Stimulated activated CD4-positive, alpha-beta T cell treated with anti-CD3 and anti-CD28 coated beads, Interleukin-1b, Interleukin-23, amount 100 ng/mL, for 24 hours (primary cell): ENCODE measurements at places on chromosomes 16 and 17.

DNA sequence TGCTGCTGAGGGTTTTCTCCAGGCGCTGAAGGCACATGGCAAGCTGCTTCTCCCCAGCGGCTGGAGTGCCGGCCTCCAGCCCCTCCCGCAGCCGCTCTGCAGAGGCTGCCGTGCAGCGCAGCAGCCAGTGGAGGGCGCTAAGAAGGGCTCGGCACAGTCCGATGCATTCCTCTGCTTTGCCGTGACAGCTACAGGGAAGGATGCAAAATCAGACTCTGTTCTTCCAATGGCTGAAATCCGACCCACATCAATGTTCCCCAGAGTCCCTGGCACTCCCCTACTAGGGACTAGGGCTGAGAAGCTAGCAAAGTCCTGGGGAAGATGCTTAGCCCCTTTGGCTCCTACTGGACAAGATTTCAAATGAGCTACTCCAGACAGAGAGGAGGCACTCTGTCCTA is 19.0 kb downstream of the MED24 start:
- DNase-seq = no peak

GRCh38 chr16:78458588-78458987 is 359.1 kb downstream of the WWOX start:
- DNase-seq = no peak

GRCh38 chr17:50222922-50223321 is 21.5 kb upstream of the COL1A1 start:
- no peak for DNase-seq

GRCh38 chr17:41683441-41684007 is 5.2 kb upstream of the EIF1 start:
- no peak for DNase-seq

DNA sequence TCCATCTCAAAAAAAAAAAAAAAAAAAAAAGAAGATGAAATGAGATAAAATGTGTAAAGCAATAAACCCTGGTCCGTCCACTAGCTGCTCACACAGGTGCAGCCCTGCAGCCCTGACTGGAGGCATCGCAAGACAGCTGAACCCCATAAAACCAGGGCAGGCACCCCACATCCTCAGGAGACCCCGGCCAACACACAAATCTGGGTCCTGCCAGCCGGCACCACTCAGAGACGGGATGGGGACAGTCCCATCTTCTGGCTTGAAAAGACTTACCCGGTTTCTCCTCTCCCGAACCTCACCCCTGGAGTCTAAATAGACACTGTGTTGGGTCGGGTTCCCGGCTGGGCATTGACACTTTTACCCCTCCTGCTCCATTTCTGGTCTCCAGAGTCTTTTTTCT is 52.7 kb upstream of the TNRC6C start:
- no peak for DNase-seq

DNA sequence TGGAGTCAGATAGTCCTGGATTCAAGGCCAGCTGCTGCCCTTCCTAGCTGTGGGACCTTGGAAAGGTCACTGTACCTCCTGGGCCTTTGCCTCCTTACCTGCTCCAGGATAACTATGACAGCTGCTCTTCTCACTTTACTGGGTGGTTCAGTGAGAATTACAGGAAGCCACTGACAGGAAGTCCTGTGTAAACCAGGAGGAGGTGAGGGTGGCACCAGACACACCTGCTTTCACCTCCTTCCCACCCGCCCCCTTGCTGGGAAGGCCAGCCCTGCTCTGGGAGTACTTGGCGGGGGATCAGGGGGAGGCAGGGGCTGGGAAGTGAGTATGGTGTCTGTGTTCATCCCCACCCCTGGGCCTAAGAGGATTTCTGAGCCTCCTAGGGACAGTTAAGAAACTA is 42.6 kb downstream of the CPNE2 start:
- no peak for DNase-seq

DNA sequence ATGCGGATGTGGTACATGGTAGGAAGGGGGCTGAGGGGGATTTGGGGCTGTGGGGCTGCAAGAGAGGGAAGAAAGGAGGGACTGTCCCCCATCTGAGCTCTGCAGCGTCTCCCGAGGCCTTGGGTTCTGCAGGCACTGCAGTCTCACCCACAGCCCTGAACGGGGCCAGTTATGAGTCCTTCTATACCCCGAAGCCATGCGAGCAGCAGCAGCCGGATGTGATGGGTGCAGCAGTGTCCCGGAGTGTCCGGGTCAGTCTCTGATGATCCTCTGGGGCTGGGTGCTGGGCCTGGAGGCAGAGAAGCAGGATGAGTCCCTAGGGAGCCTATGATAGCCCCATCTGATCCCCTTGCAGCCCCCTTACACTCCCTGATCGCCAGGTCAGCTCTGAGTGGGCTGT is 41.5 kb downstream of the CPNE2 start:
- DNase-seq = no peak

DNA sequence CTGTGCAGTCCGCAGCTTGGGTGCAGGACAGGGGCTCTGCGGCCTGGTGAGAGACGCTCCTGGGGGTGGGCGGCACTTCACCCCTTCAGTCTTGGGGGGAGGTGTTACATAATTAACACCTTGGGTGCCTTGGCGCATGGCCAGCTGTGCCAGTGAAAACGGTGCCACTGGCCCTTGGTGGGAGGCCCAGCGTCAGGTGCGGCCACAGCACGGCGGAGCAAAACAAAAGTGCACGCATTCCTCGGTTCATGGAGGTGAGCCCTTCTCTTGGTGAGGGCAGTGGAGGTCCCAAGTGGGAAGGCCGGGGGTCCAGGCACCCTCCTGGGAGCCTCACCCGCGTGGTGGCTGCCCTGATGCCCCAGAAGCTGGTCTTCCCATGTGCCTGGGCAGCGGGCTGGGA is 89.8 kb downstream of the ENGASE start:
- DNase-seq = no peak

- no peak for DNase-seq
Measured at GRCh38 chr17:34370997-34371395, 8.0 kb upstream of the CCL1 start.

DNA sequence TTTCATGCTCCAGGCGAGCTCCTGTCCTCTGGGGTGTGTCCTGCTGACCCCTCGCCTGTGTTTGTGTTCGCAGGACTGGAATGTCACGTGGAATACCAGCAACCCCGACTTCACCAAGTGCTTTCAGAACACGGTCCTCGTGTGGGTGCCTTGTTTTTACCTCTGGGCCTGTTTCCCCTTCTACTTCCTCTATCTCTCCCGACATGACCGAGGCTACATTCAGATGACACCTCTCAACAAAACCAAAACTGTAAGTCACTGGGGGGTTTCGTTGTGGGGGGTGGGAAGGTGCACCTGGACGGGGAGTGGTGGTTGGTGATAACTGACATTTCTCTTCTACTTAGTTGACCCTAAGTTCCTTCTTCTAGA is 58.3 kb downstream of the ABCC1 start:
- no peak for DNase-seq

GRCh38 chr16:10323528-10323869 is 62.4 kb upstream of the ATF7IP2 start:
- no peak for DNase-seq

DNA sequence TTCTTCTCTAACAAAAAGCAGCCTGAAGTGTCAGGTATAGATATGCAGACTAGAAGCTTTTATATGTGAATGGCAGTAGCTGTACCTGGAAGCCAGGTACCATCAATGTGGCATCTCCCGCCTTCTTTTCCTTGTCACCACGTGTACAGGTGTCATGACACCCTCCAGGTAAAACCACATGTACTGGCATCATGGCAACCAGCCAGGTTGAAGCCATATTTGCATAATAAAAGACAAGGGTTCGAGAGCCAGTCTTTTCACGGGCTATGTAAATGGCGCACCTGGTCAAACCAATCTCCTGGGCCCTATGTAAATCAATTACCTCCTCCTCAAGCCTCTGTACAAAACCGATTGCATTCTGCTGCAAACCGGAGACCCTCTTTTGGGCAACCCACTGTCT is 541.3 kb downstream of the CDH11 start:
- DNase-seq = no peak

GRCh38 chr16:21283521-21284289 is 5.6 kb upstream of the CRYM start:
- no peak for DNase-seq

GRCh38 chr17:41986634-41987033 is 20.0 kb downstream of the CNP start:
- no peak for DNase-seq

DNA sequence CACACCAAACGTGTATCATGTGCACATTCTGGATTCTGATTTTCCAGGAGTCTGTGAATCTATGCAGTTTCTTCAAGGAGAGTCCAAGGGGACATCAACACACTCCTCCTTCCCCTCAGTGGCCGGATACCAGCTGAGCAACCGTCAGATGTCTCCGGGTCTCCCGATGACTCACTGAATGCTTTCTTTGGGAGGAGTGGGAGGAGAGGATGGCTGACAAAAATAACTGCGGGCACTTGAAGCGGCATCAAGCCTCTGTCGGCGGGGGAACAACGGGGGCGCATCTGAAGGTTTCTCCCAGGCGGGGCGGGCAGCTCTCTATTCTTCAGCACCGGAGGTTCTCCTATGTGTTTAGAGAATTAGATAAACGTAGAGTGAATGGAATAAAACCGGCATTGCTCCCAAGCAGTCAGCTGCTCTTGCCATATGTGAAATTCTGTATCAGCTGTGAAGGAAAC is 24.6 kb upstream of the LRRC75A start:
- DNase-seq = no peak

GRCh38 chr17:46264456-46265198 is 30.3 kb upstream of the LRRC37A start:
- DNase-seq = no peak

GRCh38 chr17:35587074-35587961 is at the start of gene AP2B1:
Gene AP2B1 (plus strand): TSS chr17:35587322. CDS start chr17:35594031, 6,709 bp downstream.
- peak; percentile 94 for DNase-seq

DNA sequence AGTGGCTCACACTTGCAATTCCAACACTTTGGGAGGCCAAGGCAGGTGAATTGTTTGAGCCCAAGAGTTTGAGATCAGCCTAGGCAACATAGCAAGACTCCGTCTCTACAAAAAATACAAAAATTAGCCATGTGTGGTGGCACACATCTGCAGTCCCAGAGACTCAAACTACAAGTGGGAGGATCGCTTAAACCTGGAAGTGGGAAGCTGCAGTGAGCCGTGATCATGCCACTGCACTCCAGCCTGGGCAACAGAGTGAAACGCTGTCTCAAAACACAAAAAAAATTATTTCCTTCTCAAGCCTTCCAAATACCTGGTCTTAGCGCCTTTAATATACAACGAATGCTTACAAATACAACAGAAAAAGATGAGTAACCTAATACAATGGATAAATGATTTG is 19.7 kb upstream of the CBX2 start:
- no peak for DNase-seq

DNA sequence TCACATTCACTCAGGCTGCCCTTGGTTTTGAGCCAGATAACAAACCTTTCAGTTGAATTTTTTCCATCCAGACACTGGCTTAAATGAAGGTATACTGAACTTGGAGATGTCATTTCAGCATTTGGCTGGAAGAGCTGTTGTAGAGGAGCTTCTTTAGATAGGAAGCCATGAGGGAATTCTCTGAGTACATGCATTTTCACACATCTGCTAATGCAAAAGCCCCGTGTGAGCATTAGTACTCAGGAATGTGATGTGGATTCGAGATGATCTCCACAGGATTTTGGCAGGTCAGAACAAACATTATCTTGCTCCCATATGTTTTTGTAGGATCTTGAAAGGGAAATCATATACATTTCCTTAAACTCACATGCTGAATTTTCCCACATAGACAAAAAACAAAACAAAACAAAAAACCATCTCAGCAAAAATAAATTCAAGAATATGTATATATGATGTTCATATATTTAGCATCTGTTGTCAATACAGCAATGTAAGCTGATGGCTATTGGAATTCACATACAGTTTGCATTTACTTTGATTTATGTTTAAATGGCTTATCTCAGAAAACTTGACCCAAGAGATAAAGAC is 277.2 kb upstream of the TBX2 start:
- DNase-seq = no peak

DNA sequence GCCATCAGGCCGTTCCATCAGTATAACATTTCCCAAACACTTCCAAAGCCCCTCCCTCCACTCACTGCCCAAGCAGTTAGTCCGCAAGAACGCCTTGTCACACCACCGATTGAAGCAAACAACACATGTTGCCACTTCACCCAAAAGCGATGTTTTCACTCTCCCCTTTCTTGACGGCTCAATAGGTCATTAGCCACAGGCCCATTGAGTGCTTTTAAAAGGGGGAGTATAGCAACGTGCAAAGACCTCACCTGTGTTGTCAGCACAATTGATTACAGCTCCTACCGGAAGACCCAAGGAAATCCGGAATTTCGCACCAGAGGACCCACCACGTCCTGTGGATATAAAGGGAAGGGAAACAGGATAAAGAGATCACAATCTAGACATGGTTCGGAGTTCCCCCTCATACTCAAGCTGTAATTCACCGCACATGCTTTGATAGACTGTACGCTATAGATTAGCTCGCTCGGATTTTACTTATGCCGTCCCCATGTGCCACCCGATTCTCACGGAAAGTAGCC is 690 bp downstream of the RPL23 start:
- no peak for DNase-seq

- no peak for DNase-seq
Measured at GRCh38 chr17:11326492-11326891, 85.5 kb downstream of the SHISA6 start.

- no peak for DNase-seq
Measured at GRCh38 chr17:64261417-64262145, 1.5 kb downstream of the TEX2 start.

- no peak for DNase-seq
Measured at GRCh38 chr17:21295036-21295952, 10.8 kb downstream of the MAP2K3 start.

GRCh38 chr16:726438-727290 is at the start of the genes CCDC78 and HAGHL:
Gene CCDC78 (minus strand): TSS chr16:726443. CDS start chr16:726367, 76 bp downstream.
Gene HAGHL (plus strand): TSS chr16:727106. CDS start chr16:727510, 404 bp downstream.
- peak; percentile 43 for DNase-seq

DNA sequence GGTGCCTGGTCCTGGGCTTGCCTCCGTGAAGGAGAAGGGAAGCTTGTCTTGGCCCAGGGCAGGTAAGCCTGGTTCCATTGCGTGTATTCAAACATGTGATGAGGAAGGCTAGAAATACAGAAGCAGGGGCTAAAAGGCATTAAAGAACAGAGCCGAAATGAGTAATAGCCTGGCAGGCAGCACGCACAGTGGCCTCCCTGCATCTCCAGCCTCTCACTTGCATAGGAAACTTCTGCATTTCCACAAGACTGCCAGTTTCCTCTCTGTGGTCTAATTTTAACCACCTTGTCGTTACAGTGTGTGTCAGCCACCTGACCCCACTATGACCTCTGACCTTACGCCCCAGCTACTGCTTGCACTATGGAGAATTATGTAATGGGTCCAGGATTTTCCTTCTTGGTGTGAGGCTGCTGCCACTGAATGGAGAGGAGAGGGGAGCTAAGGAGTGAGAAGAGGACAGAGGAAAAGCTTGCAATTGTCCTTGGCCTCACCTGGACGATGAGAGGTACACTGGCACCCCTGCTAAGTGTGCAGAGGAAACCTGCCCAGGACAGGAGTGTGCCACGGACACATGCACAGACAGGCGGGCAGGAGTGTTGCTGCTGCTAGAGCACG is 32.8 kb downstream of the HIC1 start:
- DNase-seq = peak; percentile 20

- DNase-seq = no peak
Measured at GRCh38 chr17:59391021-59391420, 59.6 kb downstream of the YPEL2 start.

- no peak for DNase-seq
Measured at GRCh38 chr16:80375513-80375912, 165.3 kb upstream of the DYNLRB2 start.

- no peak for DNase-seq
Measured at GRCh38 chr16:79593074-79593531, 7.4 kb downstream of the MAF start.

GRCh38 chr17:29613352-29613837 is 9.3 kb downstream of the CORO6 start:
- DNase-seq = peak; percentile 94
